ENCODE measurements at places on chromosomes 3 and 15.

DNA sequence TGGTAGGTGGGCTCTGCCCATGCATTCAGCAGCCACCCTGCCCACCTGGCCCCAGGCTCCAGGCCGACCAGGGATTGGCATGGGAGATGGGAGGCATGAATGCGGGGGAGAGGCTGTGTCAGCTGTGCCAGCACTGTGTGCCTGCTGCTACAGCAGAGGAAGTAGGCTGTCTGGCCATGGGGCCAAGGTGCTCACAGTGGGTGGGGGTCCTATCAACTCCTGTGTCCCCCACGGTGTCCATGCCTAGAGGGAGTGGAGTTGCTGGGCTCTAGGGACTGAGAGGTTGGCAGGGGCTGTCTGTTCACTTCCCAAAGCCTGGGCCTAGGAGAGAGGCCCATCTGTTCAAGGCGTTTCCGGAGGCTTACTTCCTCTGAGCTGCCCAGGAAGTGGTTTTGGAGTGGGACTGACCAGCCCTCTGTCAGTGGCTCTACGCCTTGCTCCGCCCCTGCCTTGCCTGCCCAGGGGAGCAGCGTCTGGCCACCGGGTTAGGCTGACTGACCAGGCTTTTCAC lies 5.8 kb downstream of the PRKCD start:
- DNase-seq: no peak

GRCh38 chr3:15929944-15930571 lies 132.3 kb upstream of the ANKRD28 start:
- no peak for DNase-seq

DNA sequence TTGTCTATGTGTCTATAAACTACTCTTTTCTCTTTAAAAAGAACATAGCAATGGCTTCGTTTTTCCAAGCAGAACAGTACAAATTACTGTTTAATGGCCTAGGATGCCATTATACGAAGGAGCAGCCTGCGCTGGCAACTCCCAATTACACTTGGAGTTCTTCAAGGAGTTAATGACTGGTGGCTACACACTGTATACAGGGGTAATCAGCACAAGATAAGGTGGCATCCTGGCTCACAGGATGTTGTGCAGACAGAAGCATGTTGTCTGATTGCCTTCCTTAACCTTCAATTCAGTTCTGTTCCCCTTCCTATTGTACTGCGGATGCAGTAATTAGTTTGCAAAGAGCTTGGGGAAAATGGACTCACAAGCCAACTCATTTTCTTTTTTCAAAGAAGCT lies 250.7 kb upstream of the ROBO2 start:
- no peak for DNase-seq

DNA sequence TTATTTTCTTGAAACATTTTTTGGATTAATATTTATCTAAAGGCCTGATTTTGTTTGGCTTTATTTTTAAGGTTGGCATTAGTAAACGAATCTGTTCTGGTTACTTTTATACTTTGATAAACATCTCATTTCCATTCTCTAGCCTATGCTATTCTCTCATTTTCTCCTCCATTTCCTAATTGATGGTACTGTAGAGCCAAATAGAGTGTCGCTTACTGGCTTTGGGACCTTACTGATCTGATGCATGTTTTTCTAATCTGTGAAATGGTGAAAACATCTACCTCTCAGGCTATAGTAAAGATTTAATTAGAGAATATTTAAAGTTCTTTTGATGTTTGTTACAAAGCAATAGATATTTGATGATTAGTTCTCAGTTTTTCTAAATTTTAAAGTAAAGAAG lies 1.6 kb downstream of the LNP1 start:
- no peak for DNase-seq

- no peak for DNase-seq
Measured at GRCh38 chr3:180926526-180926925, 14.1 kb downstream of the FXR1 start.

DNA sequence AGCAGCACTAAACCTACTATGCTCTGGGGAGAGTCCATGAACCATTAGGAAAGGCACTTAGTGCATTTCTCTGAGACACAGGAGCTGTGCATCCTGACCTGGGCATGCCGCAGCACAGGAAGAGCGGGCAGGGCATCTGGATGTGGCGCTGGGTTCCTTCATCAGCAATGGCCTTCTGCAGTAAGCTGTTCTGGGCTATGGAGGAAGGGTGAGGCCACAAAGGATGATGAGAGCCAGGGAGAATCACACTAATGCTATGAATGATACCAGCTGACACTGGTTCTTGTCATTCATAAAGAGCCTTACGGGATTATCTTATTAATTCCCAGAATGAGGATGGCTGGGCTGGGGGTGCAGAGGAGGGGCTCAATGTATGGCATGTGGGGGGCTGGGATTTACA lies 12.7 kb upstream of the SCN10A start:
- DNase-seq: no peak

DNA sequence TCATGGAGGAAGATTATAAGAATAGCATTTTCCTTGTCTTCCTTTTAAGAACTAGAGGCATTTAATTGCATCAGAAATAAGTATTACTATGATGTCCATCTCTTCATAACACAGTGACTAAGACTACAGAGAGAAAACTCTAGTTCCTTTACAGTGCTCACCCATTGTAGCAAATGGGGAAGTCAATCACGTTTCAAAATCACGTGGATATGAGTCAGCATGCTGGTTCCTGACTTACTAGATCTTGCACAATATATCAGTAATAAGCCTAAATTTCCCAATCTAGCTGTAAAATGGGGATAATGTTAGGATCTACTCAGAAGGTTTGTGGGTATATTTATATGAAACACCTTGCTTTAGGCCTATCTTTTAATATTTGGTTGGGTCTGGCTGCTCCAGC lies 254.8 kb upstream of the EOMES start:
- DNase-seq: no peak

DNA sequence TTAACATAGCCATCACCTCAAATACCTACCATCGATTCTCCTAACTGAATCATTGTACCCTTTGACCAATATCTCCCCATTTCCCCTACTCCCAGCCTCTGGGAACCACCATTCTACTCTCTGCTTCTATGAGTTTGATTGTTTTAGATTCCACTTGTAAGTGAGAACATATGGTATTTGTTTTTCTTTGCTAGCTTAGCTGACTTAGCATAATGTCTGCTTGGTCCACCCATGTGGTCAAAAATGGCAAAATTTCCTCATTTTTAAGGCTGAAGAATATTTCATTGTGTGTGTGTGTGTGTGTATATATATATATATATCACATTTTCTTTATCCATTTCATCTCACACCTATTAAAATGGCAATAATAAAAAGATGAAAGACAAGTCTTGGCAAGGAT lies 469.3 kb downstream of the FHIT start:
- no peak for DNase-seq

GRCh38 chr15:96670389-96670788 lies 339.9 kb downstream of the NR2F2 start:
- DNase-seq: no peak

DNA sequence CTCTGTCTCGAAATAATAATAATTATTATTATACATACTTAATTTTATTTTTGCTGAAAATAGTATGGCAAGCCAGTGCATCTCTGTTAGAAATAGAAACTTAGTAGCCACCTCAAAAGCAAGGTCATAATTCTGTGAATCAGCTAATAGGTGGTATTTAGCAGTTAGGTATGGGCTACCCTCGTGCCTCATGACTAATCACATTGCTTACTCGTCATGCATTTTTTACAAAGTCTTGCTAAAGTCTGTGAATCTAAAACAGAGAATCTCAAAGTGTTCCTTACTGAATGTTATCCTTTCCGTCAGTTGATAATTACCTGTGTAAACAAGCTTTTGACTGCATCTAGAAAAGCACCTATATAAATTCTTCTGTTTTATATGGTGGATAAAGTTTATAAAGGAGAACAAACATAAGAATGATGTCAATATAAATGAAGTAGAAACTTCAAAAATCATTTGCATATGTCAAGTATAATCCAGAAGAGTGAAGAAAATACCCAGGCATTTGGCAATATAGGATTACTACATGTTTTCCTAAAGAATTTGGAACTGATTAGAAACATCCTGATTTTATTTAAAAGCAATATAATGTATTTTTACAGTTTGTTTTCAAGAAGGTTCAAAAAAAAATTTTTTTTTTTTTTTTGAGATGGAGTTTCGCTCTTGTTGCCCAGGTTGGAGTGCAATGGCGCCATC lies 6.2 kb downstream of the PPARG start:
- no peak for DNase-seq

- no peak for DNase-seq
Measured at GRCh38 chr15:57057134-57057930, 138.9 kb downstream of the TCF12 start.

- DNase-seq: peak; percentile 39
Measured at GRCh38 chr3:65672871-65673815, 365.6 kb downstream of the MAGI1 start.

GRCh38 chr3:125351814-125352456 lies 23.2 kb downstream of the ZNF148 start:
- no peak for DNase-seq

GRCh38 chr15:40940296-40940801 lies 11.2 kb downstream of the DLL4 start:
- no peak for DNase-seq

GRCh38 chr15:31337352-31338031 lies 10.9 kb downstream of the KLF13 start:
- no peak for DNase-seq

GRCh38 chr3:126056681-126057500 lies 27.0 kb downstream of the SLC41A3 start:
- no peak for DNase-seq

- DNase-seq: no peak
Measured at GRCh38 chr15:29844290-29844903, 22.1 kb upstream of the TJP1 start.

DNA sequence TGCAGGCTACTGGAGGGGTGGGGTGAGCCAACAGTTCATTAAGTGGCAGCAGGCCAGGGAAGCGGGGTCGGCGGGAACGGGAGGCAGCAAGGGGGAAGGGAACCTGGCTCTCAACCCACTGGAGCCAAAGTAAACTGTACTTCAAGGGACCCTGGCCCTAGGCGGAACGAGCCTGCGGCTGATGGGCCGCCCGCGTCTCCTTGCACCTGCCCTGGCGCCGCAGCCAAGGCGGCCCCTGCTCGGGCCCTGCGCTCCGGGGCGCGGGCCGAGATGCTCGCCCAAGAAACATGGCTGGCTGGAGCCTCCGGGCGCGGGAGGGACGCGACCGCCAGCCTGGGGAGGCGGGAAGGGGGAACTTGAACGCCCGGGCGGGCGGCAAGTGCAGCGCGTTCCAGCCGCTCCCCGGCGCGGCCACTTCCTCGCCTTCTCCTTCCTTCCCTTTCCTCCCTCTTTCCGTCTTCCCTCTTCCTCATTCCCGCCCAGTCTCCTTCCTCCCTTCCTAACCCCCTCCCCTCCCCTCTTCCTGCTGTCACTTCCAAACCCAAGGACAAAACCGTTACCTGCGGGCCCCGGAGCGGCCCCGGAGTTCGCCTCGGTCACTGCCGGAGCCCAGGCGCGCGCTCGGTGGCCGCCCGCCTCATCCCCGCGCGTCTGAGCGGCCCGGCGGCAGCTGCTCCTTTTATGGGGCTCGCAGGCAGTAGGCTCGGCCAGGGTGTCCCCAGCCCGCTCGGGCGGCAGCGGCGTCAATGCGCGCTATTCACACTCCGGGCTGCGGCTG lies 489.7 kb downstream of the MAGI1 start:
- peak; percentile 31 for DNase-seq

DNA sequence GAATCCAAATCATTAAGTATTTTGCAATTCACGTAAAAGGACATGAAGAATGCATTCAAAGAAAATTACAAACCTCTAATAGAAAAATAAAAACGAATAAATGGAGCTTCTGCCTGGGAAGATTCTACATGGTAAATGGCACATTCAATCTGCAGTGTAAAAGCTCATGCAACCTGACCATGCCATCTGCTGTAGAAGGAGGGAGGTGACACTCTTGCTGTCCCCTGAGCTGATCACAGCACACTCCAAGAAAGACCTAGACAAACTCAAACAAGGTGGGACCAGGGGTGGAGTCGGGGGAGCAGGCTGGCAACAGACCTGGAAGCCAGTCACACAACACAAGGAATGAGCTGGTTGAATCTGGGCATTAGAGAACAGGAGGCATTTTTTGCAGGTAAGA lies 101.8 kb downstream of the BDH1 start:
- no peak for DNase-seq

GRCh38 chr3:60095516-60095915 lies 1045.7 kb upstream of the CFAP20DC start:
- DNase-seq: no peak

- DNase-seq: no peak
Measured at GRCh38 chr15:39870537-39870936, 49.5 kb downstream of the GPR176 start.

- DNase-seq: no peak
Measured at GRCh38 chr3:14373753-14374376, 28.5 kb upstream of the SLC6A6 start.

DNA sequence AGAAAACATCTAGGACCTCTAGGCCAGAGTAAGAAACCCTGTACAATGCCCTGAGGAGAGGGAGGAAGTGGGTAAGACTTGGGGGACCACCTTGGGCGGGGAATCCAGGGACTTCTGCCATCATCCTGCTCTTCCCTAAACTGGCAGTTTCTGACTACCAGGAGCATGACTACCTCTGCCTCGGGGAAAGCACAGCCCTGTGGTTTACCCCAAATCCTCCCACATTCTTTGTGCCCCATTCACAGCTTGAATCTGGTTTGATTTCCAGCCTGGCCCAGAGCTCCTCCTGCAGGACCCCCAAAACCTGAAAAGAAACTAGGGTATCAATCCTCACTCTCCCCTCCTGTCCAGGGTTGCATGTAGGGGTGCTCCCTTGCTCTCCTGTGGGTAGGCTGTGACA lies 4.7 kb downstream of the C3orf18 start:
- no peak for DNase-seq

GRCh38 chr15:91104111-91104510 lies 4.1 kb downstream of the SV2B start:
- peak; percentile 70 for DNase-seq

GRCh38 chr3:33982269-33982798 lies 183.9 kb downstream of the PDCD6IP start:
- DNase-seq: no peak

- DNase-seq: no peak
Measured at GRCh38 chr15:48682942-48683651, 37.6 kb upstream of the FBN1 start.

DNA sequence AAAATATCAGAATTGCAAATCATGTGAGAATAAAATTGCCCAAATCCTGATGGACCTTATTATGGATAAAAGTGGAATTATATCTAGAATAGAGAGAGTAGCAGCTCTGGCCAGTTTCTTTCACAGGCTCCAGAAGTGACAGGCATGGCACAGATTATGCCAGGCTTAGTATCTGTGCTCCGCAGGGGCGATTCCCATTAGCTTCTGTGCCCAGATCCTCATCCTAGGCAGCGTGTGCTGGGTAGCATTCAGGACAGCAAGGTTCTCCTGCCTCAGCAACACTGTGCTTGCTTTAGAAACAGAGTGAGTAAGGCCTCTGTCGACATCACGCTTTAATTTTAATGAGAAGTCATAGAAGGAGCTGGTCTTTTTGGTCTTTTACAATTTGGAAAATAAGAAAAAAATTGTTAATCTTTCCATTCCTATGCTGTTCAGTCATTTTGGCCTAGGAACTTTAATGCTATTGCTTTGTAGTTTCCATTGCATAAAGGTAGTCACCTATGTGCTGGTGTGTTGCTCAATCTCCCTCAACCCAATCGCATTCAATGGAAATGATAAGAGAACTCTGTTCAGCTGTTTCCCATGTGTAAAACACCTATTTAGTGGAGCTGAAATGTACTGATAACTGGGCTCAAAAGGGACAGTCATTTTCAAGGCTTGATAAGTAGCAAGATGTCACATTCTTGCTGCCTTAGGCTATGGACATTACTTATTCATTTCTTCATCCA lies 770.1 kb downstream of the AGBL1 start:
- no peak for DNase-seq

GRCh38 chr15:27133249-27133648 lies 162.3 kb downstream of the GABRG3 start:
- DNase-seq: no peak

GRCh38 chr3:46022909-46023785 lies 4.1 kb downstream of the XCR1 start:
- DNase-seq: no peak
